HFFc6 (cell line): ENCODE measurements at places on chromosomes 11 and 22. TPM values are rescaled to one million over a fixed set of nuclear protein-coding genes. Genes with fewer than 3 reads are reported as not detected.
A peak's percentile ranks its signal among the peaks of the same experiment; 100 is the strongest.

DNA sequence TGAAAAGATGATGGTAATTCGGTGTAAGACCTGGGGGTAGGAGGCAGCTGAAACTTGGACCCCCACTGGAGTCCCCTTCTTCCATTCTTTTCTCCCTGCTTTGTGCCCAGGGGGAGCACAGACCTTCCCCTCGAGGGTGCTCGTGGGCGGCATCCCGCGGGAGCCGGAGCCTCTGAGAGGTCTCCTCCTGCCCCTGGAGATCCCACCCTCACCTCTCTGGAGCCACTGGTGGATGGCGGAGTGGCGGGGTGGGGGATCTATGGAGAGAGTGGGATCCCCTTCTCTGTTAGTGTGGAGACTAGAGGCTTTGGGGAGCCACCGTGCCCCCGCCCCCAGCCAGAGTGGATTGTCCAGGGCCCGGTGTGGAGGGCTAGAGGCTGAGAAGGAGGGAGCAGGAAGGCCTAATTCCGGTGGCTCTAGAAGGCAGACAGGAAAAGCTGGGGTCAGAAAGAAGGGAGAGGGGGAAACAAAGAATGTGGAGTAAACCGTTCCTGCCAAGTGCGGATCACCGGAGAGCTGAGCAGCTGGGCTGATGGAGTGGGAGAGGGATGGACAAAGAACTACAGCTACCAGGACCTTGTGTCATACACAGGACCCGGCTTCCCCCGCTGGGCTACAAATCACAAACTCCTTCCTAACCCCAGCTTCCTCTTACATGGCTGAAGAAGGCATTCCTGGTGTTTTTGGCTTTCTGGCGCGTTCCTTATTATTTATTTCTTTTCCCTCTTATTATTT, 41.9 kb downstream of the KCNJ1 start:
- DNase-seq = no peak

Gene OR8D4
- not detected in 3 replicates for total RNA-seq

DNA sequence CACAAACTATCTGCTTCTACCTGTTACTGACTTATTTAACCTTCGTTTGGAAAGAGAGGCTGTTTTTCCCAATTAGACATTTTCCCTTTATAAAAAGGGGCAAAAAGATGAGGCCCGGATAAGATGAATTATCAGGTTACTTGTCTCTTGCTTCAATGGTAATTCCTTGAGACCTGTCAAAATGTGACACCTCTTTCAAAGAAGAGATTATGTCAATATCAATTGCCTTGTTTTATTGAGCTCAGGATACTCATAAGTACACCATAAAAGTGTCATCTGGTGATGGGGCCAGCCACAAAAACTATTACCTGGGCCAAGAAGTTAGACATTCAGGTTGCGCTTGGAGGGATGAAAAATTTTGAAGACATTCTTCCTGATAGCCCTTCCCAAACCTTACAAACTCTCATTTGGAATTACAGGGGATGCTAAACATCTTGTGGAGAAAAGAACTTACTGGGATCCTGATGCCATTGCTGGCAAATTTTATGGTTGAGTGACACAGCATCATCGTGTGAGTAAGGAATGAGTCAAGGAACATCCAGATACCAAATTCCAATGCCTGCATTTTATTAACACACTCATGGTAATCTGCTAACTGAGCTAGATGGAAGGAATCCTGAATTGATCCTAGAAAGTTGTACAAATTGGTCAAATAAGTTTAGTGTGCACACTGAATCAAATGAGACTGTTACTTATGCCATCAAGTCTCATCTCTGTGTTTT, 1071.2 kb downstream of the LRRC4C start:
- DNase-seq = peak; percentile 70

DNA sequence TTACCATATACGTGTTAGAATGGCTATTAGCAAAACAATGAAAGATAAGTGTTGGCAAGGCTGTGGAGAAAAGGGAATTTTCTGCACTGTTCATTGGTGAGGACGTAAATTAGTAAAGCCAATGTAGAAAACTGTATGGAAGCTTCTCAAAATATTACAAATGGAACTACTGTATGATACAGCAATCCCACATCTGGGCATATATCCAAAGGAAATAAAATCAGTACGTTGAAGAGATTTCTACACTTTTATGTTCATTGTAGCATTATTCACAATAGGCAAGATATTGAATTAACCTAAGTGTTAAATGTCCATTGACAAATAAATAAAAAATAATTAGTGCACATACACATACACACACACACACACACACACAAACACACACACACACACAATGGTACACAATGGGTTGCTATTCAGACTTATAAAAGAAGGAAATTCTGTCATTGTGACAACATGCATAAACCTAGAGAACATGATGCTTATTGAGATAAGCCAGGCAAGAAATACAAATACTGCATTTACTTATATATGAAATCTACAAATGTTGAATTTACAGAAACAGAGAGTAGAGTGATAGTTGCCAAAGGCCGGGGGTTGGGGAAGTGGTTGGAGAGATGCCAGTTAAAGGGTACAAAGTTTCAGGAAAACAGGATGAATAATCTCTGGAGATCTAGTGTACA, 565.8 kb upstream of the LRRC4C start:
- DNase-seq = no peak

DNA sequence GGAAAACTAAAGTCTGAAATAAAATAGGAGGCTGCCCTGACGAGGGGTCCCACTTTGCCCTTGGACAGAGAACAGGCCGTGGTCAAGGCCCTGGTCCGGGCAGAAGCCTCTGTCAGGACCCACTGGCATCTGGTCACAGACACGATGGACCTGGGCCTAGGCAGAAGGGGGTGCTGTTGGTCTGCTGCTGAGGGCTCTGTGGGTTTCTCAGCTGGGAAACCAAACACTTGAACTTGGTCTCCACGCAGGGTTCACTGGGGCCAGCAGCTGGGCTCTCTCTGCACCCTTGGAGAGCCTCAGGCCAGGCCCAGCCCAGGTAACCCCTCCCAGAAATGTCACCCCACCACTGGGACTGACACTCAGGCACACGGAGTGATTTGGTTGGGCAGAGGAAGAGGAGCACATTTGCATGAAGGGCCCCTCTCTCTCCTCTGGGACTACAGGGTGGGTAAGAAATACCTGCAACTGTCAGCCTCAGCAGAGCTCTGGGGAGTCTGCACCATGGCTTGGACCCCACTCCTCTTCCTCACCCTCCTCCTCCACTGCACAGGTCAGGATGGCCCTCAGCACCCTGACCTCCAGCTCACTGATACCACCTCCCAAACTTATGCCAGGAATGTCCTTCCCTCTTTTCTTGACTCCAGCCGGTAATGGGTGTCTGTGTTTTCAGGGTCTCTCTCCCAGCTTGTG, 48.1 kb upstream of the TOP3B start:
- no peak for DNase-seq

DNA sequence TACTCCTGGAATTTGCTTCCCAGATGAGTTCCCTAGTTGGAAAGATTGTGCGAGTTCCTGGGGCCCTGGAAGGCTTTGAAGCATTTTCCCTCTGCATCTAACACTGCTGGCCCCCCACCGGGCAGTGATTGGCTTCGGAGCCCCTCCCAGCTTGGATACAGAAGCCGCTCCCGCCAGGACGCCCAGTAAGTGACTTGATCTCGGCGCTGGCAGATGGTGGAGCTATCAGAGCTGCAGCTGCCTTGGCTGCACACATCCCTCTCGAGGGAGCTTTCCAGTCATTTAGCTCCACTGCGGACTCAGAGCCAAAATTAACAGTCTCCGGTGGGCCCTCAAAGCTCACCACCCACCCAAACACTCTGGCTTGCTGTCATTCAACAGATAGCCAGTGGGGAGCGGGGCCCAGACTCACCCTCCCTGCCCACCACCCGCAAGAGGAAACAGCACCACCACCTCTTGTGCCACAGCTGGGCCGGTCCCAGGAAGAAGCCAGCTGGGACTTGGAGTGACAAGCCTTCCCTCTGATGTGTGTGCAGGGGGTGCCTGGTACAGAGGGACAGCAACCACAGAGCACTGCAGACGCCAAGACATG, 162.3 kb downstream of the TRIM29 start:
- DNase-seq = no peak

DNA sequence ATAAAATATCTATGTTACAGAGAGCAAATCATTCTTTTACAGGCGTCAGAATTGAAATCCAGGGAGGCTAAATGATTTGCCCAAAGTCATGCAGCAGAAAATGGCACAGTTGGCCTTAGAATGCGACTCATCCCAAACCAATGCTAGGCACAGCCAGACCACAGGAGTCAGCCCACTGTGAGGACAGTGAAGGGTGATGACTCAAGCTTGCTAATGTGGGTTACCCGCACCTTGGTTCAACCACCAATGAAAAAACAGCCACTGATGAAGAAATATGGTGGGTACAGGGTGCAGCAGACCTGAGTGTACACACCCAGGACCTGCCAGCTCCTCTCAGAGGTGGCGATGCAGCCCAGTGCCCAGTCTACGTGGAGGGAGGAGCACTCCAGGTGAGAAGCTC, 89.7 kb downstream of the ZC3H12C start:
- peak; percentile 61 for DNase-seq

DNA sequence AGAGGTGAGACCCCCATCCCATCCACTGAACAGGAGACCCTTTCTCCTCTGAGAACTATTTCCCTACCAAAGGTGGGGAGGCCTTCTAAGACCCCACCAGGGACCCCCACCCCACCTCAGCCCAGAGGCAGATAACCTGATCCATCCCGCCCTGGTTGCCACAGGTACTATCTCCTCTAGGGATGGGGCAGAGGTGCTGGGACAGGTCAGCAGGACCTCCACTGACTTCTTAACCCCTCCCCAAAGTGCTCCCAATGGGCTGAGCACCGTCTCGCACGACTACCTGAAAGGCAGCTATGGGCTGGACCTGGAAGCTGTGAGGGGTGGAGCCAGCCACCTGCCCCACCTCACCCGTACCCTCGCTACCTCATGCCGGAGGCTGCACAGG, 4.3 kb downstream of the INPPL1 start:
- DNase-seq = no peak

DNA sequence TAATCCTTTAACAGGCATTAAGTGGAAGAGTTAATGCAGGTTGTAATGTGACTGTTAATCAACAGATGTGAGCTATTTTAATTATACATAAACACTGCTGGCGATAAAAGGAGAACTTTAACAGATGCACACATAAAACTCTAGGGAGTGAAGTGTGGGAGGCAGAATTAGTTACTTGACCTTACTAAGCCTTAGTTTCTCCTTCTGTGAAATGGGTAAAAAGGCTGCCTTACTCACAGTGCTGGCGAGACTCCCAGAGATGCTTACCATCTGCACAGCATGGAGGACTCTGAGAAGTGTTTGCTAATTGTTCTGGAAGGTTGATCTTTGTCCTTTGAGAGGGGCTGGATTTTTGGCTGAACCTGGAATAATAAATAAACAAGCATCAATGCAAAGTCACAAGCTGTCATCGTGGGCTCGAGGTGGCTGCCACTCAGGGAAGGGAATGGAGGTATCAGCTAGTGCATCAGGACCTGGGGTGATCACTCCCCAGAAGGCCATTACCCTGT, 58.6 kb upstream of the MPEG1 start:
- DNase-seq = no peak

DNA sequence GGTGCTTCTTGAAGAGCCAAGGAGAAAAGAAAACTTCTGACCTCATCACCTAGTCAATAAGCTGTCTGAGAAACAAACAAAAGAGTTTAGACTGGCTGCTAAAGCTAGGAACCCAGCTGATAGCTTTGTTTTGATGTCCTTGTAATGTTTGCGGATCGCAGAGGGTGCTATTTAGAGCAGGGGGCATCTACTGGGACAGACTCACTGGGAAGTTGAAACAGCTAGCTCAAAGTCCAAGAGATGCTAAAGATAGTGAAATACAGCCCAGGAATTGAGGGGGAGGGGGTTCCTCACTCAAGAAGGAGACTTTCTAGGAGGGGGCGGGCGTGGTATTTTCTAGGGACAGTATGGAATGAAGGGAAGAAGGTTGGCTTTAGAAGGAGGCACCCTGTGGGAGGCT, 18.9 kb downstream of the ZBTB16 start:
- no peak for DNase-seq

DNA sequence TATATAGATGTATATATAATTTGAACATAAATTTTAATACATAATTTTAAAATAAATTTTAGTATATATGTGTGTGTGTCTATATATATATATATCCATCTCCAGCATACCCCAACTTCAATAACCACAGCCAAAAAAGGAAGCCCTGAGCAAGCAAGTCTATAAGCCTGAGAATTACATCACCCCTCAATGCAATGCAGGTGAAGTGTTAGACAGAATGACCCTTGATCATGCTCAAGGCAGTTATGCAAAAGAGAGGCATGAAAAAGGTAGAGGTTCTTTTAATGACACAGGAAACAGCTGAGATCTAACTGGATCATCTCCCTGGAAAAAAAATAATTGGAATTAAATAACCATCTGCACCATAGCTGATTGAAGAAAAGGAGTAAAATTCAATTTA, 557.9 kb upstream of the ANO5 start:
- no peak for DNase-seq
